ENCODE measurements at places on chromosomes 11 and 22.

DNA sequence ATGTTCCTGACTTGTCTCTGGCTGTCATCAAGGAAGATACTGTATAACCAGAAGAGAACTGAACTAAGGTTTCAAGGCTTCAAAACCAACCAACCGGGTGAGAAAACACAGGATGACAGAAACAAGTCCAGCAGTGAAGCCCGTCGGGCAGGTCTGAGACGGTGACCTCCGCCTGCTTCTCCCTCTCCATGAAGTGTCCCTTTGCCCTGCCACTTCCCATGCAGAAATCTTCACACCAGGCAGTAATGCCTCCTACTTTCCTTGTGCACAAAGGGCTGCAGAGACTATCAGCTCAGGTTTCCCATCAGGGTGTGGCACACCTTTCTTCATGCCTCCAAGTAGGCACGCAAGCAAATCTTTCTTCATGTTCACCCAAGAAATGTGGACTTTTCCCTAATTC is 24.2 kb downstream of the PRDM10 start:
- DNase-seq, result no peak

DNA sequence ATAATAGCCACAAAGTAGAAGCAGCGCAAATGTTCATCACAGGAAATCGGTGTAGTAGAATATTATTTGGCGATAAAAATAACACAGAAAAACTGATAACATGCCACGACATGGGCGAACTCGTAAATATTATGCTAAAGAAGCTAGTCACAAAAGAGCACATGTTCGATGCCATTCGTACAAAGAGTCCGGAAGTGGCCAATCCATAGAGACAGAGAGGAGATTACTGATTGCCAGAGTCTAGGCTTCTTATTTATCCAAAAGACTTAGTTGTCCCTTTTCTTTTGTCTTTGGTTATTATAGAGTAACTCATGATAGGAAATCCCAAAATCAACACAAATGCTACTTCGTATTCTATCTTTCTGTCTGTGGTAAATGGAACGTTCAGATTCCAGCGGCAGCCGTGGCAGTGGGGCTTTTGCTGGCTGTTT is 56.5 kb downstream of the MED15 start:
- DNase-seq, result no peak

DNA sequence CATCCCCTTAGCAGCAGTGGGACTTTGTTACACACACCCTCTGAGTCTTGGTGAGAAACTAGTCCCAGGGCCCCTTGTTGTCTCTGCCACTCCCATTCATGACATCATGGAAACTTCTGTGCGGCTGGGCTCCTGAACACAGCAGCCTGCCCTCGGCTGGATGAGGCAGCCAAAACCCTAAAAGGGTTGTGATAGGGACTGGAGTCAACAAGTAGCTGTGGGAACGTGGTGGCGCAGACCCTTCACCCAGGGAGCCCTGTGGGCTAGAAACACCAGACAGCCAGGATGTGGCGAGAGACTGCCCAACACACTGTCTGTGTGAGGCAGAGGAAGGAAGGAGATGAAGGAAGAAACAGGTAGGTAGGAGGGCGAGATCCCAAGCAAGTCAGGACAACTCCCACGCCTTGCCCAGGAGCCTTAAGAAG is 3.9 kb downstream of the CD3D start:
- no peak for DNase-seq

GRCh38 chr22:50169774-50170341 is 673 bp upstream of the PANX2 start:
- peak; percentile 31 for DNase-seq

GRCh38 chr11:100874203-100874602 is 187.1 kb downstream of the ARHGAP42 start:
- DNase-seq, result no peak

DNA sequence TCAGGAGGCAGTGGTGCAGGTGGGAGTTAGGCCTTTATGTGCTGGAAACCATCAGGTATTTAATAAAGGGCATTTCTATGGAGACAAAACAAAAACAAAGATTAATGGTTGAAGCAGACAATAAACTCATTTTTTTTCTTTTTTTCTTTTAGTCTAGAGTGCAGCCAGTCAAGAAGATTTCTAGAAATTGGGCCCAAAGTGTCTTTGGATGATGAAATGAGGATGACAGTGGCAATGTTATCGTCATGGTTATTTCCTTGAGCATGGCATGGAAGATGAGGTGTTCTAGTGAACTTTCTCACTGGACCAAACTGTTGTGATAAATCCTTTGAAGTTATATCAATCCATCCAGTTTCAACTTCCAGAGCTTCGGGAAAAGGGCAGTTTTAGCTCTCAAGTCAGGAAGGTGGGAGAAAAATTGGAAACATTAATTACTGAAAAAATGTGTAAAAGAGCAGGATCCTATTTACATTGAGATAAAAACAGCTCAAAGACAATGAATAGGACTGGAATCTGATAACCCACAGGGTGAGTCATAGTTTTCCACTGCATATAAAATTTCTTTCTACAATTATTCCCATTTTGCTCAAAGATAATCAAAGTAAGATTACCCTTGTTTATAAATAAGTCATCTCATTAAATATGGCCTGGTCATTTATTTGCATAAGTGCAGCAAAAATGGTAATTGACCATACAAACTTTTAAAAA is 33.0 kb downstream of the PRR5L start:
- no peak for DNase-seq

DNA sequence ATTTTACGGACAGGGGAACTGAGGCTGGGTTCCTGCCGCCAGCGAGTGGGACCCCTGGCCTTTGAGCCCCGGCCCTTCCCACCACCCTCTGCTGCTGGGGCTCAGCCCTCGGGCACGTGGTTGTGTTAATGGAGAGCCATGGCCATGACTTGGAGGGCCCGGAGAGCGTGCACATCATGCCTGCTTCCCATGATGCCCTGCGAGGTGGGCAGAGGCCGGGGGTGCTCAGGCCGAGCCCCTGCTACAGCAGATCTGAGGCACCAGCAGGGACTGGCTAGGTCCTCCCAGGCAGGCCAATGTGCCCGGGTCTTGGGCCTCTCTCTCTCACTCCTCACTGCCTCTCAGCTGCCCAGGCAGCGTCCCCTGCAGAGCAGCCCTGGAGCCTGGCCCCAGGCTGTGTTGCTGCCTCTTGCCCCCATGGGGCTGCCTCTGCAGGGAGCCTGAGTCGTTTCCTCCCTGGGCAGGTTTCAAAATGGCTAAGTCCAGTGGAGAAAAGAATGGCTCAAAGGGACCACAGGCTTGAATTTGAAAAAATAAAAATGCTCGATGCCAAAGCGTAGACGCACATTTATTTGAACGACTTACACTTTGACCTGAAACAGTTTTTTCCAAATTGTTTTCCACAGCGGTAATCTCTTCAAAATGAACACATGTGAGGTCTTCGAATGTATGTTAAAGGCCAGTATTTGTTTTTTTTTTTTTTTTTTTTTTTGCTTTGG is 72.6 kb upstream of the CLDN5 start:
- no peak for DNase-seq

GRCh38 chr11:26043665-26044064 is 288.3 kb upstream of the ANO3 start:
- no peak for DNase-seq

DNA sequence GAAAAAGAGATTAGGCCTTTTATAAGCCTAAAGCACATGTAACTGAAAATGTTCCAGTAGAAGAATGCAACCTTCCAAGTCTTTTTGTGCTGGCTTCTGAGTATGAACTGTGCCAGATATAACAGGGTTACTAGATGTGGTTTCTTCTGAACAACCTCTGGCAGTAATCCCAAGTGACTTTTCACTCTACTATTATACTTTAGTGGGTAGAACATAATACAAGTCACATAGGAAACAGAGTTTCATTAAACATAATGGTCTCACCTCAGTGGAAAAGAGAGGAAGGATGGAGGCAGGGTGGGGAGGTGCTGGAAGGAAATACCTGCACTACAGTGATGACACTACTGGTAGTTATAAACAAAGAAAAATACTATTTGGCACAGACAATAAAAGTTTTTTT is 81.3 kb downstream of the PHF21A start:
- DNase-seq, result no peak

- no peak for DNase-seq
Measured at GRCh38 chr22:37926358-37926757, 20.3 kb downstream of the MICALL1 start.

- DNase-seq, result no peak
Measured at GRCh38 chr22:41523464-41524221, 20.6 kb downstream of the POLR3H start.

- DNase-seq, result peak; percentile 78
Measured at GRCh38 chr11:16795146-16795545, 56.7 kb downstream of the C11orf58 start.

DNA sequence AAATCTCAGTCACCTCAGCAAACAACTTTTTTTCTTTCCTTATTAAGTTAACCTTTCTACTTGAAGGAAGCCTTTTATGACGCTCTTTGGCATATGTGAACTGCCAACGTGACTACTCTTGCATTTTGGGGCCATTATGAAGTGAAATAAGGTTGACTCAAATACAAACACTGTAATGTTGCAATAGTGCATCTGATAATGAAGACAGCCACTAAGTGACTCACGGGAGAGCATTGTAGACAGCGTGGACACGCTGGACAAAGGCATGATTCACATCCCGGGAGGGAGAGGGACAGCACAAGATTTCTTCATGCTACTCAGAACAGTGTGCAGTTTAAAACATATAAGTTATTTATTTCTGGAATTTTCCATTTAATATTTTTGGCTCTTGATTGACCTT is 560.8 kb downstream of the ETS1 start:
- peak; percentile 69 for DNase-seq

DNA sequence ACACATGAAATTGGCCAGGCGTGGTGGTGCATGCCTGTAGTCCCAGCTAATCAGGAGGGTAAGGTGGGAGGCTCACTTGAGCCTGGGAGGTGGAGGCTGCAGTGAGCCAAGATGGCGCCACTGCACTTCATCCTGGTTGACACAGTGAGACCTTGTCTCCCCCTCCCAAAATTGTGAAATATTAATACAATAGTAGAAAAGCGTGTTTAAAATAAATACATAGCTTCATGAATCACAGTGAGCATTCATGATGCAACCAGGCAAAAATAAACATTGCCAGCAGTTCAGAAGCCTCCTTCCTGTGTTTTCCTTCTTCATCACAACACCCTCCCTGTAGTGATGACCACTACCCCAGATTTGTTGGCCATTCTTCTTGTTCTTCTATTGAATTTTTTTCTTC is 4.3 kb upstream of the TEAD1 start:
- DNase-seq, result no peak

GRCh38 chr11:133712051-133712560 is 133.2 kb downstream of the SPATA19 start:
- DNase-seq, result no peak

DNA sequence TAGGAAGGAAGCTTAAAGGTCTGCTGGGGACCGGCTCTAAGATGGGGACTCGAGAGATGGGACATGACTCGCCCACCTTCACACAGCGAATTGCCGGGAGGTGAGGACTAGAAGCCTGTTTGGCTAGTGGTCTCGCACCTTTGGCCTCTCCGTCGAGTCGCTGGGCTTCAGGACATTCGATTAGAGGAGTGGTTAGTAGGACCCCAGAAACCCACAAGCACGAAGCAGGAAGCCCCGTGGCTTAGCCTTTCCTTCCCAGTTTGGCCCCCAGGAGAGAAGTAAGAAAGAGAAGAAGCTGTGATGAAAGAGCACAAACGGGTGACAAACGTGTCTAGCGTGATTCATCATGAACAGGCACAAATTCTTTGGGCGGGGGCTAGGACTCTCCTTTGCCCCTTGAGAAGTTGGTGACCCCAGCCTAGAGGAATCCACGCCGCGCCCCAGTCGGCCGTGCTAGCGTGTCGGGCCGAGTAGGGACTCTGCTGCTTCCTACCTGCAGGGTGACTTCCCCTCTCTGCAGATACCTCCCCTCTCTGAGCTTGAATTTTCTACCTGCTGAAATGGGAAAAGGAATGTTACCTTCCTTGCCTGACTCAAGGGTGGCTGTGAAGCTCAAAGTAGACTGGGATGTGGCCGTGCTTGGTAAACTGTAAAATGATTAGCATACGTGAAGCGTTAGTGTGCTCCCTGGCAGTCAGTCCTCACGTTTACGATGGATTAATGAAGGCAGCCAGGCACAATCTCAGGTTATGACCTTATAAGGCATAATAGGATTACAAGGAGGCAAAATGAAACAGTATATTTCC is 1.1 kb upstream of the ADM start:
- peak; percentile 79 for DNase-seq

DNA sequence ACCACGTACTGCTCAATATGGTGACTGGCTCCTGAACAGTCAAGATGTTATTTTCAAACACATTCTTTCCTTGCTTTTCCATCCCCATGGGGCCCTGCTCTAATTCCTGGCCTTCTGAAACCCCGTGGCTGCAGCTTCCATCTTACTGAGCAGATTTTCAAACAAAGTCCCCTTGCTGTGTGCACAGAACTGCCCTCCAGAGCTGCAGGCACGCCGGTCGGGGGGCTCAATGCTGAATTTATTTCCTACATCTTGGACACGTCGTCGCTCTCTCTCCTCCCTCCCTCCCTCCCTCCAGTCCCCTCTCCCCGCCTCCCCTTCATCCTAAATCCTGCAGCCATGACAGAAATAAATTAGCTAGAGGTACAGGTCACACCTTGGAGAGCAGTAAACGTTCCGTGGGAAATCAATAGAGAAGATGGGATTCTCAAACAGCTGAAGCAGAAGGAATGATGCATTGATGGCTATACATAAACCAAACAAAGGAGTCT is 243.1 kb upstream of the BLID start:
- no peak for DNase-seq

GRCh38 chr11:106697058-106697457 is 321.2 kb downstream of the GUCY1A2 start:
- no peak for DNase-seq

GRCh38 chr11:57294225-57295131 is 30.3 kb downstream of the TNKS1BP1 start:
- no peak for DNase-seq

DNA sequence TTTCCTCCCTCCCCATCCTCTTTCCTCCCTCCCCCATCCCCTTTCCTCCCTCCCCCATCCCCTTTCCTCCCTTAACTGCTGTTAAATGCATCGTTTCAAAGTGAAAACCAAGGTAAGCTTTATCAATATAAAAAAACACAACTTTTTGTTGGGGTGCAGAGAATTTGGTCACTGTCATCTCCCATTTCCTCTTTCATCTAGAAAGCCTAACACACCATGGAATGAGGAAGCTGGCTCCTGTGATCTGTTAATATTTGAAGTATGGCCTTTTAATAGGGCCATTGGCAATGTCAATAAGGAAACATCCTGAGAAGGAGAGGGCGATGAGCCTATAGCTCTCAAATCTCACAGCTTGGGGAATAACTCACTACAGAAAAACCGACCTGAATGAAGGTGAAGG is 7.0 kb downstream of the EXPH5 start:
- DNase-seq, result peak; percentile 19

DNA sequence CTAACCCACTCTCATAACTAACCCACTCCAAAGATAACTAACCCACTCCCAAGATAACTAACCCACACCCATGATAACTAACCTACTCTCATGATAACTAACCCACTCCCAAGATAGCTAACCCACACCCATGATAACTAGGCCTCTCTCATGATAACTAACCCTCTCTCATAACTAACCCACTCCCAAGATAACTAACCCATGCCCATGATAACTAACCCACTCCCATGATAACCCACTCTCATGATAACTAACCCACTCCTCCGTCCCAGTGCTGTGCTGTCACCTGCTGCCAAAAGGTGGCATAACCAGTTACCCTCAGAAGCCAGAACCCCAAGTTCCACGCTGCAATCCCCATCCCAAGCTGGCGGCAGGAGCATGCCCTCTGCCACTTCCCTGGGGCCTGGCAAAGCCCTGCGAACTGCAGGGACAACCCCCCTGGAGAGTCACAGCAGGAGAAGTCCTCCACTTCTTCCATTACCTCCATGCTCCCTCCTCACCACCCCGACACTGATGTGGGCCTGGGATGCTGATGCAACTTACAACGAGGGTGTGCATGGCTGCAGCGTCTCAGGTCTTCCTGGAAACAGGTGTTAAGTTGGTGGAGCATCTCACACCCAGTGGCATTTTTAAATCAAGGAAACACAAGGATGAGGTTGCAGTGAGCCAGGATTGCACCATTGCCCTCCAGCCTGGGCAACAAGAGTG is 30.8 kb upstream of the CELSR1 start:
- no peak for DNase-seq
